ENCODE measurements at places on chromosomes 5 and 9. TPM values are rescaled to one million over a fixed set of nuclear protein-coding genes. Genes with fewer than 3 reads are reported as not detected.
A peak's percentile ranks its signal among the peaks of the same experiment; 100 is the strongest.

DNA sequence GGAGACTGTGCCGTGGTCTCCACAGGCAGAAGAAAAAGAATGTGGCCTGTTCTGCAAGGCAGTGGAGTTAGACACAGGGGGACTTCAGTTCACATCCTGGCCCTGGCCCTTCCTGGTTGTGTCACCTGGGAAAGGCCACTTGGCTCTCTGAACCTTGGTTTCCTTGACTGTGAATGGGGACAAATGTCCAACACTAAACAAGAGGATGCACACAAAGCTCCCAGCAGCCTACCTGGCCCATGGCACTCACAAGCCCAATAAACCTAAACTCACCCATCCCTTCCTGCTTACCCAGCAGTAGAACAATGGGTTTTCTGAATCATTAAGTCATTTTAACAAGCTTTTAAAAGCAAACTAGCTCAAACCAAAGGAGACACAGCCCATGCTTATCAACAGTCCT is 103.9 kb downstream of the FRMD3 start:
- no peaks in the 10 kb centered on the region for H3K27me3 ChIP-seq
- no peak for DNase-seq
- H3K4me1 ChIP-seq = peaks cover 48% of the 10 kb centered on the region
- no peak overlapping the region for H3K4me3 ChIP-seq
- no peaks in the 10 kb centered on the region for H3K36me3 ChIP-seq

GRCh38 chr5:123478546-123478945 is 33.4 kb upstream of the CSNK1G3 start:
- no peak for DNase-seq
- H3K27me3 ChIP-seq = no peaks in the 10 kb centered on the region
- no peak overlapping the region for H3K27ac ChIP-seq
- no peak overlapping the region for H3K4me3 ChIP-seq

DNA sequence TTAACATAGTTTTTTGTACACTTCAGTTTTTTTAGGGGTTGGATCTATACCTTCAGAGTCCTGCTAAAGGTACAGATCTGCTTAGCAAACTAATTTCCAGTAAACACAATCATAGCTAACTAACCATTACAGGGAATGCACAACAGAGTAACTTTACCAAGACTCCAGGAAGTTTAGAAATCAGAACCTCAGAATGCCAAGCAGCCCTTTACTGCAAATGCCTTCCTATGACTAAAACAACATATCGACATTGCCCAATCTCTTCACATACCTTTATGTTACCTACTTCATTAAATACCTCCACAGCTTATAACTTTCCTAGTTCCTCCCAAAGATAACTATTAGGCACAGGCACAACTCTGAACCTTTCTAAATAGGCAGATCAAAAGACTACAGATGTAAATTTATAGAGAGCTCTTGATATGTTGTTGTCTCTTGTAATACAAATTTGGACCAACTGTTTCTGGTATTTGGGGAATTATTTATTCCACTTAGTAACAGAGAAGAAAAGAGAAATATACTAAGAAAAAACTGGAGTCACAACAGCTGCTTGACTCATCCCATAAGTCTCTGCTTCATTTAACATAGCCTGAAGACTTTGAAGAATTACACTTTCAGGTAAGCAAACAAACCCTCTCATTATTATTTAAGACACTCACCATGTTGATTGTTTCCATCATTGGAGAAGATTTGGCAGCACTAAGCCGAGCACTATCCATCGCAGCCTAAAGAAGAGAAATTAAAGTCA is 46.0 kb upstream of the OR2K2 start:
- DNase-seq = no peak
- no peak overlapping the region for H3K4me3 ChIP-seq
- no peaks in the 10 kb centered on the region for H3K4me1 ChIP-seq

DNA sequence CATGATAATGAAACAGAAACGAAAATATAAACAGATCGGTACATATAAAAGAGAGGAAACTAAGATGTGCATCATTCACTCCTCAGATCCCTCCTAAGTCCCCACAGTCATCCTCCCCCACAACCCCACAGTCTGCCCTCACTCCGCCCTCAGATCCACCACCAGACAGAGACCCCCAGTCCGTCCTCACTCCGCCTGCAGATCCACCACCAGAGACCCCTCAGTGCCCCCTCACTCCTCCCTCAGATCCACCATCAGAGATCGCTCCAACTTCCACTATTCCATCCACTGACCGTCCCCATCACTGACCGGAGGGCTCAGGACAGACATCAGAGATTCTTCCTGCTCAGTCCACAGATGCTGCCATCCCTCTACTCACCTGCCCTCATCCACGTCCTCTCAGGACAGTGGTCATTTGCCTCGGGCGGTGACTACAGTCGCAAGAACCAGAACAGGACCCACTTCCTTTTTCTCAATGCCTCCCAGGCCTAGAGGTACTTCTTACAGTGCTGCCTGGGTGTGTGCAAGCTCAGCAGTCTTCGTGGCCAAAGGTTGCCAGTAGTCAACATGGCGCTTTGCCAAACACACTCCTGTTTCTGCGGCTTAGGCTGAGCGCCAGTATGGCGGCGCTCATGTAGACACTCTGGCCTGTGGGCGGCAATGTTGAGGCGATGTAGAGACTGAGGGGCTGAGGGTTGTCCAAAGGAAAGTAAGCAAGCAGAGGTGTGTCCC is 8.3 kb upstream of the SPATA31C1 start:
- H3K27me3 ChIP-seq = no peaks in the 10 kb centered on the region
- peaks cover 8% of the 10 kb centered on the region for H3K4me1 ChIP-seq
- H3K4me3 ChIP-seq = no peak overlapping the region
- H3K36me3 ChIP-seq = no peaks in the 10 kb centered on the region
- no peak overlapping the region for H3K27ac ChIP-seq
- peak; percentile 96 for DNase-seq

GRCh38 chr5:146993876-146994530 is 115.4 kb upstream of the PPP2R2B start:
- H3K36me3 ChIP-seq = no peaks in the 10 kb centered on the region
- no peak for DNase-seq
- no peaks in the 10 kb centered on the region for H3K27me3 ChIP-seq
- H3K27ac ChIP-seq = no peak overlapping the region
- H3K4me3 ChIP-seq = no peak overlapping the region

DNA sequence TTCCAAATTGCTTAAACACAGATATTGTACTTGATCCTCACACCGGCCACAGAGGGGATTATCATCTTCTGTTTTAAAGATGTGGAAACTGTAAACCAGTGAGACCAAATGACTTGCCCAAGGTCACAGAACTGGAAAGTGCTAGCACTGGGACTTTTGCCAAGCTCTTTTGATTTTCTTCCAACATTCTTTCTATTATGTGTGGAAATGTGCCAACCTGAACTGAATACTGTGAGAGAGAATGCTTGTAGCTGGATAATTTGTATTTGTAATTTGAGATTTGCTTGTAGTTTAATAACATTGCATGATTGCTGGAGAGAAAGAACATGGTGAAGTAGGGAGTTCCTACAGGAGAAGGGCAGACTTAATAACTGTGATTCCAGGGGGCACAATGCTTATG is 977.9 kb upstream of the NUDT12 start:
- peak; percentile 37 for DNase-seq
- peaks cover 11% of the 10 kb centered on the region for H3K4me1 ChIP-seq
- H3K27ac ChIP-seq = no peak overlapping the region
- no peaks in the 10 kb centered on the region for H3K36me3 ChIP-seq

DNA sequence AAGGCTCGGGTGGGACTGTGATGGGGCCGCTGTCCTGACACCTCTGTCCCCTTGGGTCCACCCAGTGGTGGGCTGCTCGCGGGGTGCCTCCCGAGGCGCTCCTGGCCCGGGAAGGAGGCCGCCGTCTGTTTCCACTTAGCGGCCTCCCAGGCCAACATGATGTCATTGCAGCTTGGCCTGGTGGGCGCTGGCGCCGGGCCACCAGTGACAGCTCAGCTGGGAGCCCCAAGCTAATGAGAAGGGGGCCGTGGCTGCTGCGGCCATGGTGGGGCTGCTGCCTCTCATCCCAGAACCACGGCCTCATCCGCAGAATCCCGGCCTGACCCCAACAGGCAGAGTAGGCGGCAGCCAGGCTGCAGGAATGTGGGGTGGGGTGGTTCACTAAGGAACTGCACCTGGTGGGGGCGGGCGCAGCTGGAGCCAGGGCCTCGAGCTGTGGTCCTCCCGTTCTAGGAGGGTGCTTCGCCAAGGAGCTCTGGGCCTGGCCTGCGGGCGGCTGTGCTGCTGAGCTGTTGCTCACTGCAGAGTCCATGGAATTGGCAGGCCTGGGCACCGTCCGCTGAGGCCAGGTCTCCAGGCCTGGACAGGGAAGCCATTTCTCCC is 123.5 kb upstream of the COL5A1 start:
- no peaks in the 10 kb centered on the region for H3K36me3 ChIP-seq
- DNase-seq = no peak
- no peak overlapping the region for H3K4me3 ChIP-seq
- no peaks in the 10 kb centered on the region for H3K27me3 ChIP-seq

The TAF1L gene
- total RNA-seq = not detected

DNA sequence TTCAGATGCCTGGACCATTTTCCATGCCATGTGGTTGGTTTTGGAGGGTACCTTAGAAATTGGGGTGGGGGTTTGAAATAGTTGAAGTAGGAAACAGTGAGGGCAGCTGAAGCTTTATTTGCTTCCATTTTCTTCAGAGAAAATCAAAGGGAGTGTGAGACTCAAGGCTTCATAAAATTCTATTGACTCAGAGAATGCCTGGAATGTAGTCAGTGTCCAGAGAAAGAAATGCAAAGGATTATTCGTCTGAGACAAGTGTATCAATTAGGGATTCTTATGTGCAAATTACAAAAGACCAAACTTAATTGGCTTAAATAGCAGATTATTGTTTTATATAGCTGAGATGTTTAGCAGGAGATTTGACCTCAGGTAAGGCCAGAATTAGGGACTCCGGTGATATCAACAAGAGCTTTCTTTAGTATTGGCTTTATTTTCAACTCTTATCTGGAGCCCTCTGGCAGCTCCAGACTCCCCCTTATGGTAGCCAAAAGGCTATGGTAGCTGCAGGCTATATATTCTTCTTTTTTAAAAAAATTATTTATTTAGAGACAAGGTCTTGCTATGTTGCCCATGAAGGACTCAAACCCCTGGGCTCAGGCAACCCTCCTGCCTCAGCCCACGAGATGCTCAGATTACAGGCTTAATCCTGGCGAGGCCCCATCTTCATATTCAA is 38.9 kb downstream of the PTTG1 start:
- no peaks in the 10 kb centered on the region for H3K27me3 ChIP-seq
- no peak overlapping the region for H3K4me3 ChIP-seq
- peaks cover 11% of the 10 kb centered on the region for H3K4me1 ChIP-seq
- H3K27ac ChIP-seq = no peak overlapping the region
- H3K36me3 ChIP-seq = no peaks in the 10 kb centered on the region

DNA sequence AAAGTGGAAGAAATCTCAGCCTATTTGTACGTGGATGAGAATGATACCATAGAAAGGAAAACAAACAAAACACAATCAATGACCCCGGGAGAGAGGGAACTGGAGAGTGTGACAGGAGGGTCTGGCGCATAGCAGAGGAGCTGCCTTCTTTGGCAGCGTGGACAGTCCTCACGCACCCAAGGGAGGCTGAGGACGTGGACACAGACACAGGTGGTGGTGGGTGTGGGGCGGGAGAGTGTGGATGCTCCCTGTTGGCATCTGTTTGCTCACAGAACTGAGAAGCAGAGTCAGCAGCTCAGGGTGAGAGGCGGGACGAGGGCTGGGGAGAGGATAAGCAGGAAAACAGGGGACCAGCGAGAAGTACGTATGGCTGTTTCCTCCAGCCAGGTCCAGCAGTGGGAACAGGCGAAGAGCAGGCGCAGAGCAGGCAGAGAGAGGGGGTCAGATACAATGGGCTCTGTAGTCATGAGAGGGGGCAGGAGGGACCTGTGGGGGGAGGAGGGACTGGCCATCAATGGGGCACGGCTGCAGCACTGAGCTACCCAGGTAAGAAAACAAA is 10.0 kb downstream of the CMBL start:
- no peak overlapping the region for H3K4me3 ChIP-seq
- no peak overlapping the region for H3K27ac ChIP-seq
- H3K4me1 ChIP-seq = peaks cover 11% of the 10 kb centered on the region
- no peaks in the 10 kb centered on the region for H3K36me3 ChIP-seq

The FAM78A gene
- total RNA-seq = under 0.01 TPM

GRCh38 chr5:116454417-116454927 is 120.2 kb downstream of the SEMA6A start:
- H3K27me3 ChIP-seq = no peaks in the 10 kb centered on the region
- no peaks in the 10 kb centered on the region for H3K36me3 ChIP-seq
- H3K4me3 ChIP-seq = no peak overlapping the region
- peaks cover 14% of the 10 kb centered on the region for H3K4me1 ChIP-seq
- peak; percentile 21 for DNase-seq
- H3K27ac ChIP-seq = no peak overlapping the region

- peaks cover 8% of the 10 kb centered on the region for H3K4me1 ChIP-seq
- no peak overlapping the region for H3K4me3 ChIP-seq
- no peaks in the 10 kb centered on the region for H3K36me3 ChIP-seq
- DNase-seq = no peak
- H3K27ac ChIP-seq = no peak overlapping the region
Observed at GRCh38 chr9:115992834-115993233, 160.8 kb upstream of the PAPPA start.

The ENTR1 gene
- 20.2 TPM for total RNA-seq

The ADAMTS2 gene
- 19.1 TPM for total RNA-seq

Measured in body of pancreas (tissue), 4 donors.